ENCODE measurements at places on chromosomes 12 and 14.

DNA sequence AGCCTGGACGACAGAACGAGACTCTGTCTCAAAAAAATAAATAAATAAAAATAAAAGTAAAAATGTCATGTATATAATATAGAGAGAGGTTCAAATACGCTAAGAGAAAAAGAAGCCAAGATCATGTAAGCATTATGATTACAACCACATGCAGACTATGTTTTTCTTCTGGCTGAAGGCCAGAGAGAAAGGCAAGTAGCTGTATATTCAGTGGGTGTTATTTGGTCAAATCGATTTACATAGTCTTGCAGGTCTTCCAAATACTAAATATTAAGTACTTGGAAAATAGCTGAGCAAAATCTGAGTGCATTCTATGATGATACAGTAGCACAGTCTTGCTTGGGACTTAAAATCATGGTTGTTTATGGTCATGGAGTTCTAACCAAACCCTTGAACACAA, 758.0 kb downstream of the DIO2 start:
- DNase-seq: no peak

- peak; percentile 48 for DNase-seq
These were observed 62.5 kb upstream of the TBX3 start for GRCh38 chr12:114746297-114747011.

GRCh38 chr12:12387501-12387900, 30.6 kb downstream of the BORCS5 start:
- no peak for DNase-seq

DNA sequence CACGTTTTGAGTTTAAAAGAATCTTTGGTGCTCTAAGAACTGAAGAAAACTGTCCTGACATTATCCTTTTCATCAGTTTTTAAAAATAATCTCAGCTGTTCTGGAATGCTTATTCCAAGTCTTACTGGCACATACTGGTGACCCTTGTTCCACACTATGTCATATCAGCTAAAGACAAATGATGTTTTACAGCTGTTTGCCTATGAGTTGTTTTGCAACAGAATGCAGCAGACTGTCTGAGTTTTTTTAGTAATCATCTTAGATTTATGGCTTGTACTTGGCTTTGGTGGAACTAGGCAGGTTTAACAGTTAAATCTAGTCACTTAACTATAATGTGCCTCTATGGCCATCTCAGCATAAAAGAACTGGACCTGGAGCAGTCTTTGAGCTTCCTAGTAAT, 91.6 kb upstream of the GRIN2B start:
- no peak for DNase-seq

- no peak for DNase-seq
These were observed 623 bp upstream of the C14orf132 start for GRCh38 chr14:96038558-96038919.

DNA sequence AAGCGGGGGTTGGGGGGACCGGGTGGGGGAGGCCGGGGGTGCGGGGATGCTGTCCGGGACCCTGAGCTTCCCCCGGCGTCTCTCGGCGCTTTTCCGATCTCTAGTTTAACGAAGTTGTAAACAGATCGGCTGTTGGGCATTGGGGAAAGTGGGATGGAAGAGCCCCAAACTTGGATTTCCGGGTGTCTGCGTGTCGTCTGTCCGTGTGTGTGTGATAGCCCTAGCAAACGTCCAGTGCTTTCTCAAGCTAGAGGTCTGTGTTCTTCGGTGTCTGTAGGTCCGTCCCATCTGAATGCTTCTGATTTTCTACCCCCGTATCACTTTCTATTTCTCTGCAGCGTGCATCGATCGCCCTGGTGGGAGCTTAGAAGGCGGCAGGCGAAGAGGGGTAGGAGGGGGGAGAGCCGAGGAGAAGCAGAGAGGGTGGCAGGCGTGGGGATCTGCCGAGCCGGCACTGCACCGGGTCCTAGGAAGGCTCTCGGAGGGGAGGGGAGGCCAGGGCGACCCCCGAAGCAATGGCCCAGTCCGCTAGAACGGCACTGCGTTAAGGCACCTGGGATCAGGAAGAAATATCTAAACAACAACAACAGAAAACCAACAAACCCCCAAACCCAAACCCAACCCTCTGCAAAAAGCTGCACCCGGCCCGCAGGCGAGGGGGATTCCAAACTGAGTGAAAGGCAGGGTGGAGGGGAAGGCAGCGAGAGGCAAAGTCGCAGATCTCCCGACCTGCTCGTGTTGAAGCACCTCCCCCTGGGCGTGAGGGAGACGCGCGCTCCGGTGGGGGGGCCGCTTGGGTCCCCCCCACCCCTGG, 1.0 kb downstream of the KCNA1 start:
- no peak for DNase-seq

GRCh38 chr14:93528884-93529558, 98.3 kb downstream of the UNC79 start:
- no peak for DNase-seq

DNA sequence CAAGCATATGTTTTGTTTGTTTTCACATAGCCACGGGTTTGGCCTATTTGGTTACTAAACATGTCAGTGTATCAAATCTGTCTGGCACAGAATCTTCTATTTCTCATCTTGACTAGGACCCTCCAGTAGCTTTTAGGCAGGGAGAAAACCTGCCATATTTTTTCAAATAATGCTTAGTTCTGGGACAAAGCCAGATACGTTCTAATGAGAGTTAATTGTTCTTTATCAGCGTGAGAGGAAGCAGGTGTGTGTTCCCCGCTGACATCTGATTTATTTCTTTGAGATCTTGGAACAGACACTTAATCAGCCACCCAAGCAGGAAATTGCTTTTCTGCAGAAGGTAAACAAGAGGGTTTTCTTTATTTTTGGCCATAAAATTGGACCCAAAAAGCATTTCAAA, 54.8 kb downstream of the GOLGA5 start:
- DNase-seq: no peak

DNA sequence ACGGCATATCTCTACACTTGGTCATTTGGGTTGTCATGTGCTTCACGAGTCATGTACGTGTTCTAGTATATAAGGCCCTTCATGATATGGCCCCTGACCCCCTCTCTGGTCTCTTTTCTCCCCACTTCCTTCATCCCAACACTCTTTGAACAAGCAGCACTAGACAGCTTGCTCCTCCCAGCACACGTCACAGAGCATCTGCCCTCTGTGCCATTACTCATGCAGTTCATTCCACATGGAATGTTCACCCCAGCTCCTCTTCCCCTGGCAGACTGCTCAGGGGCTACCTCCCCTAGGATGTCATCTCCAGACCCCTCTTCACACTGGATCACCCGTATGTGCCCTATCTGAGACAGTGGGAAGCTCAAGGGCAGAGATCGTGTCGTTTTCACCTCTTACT, 14.1 kb upstream of the LRP1-AS start:
- no peak for DNase-seq

DNA sequence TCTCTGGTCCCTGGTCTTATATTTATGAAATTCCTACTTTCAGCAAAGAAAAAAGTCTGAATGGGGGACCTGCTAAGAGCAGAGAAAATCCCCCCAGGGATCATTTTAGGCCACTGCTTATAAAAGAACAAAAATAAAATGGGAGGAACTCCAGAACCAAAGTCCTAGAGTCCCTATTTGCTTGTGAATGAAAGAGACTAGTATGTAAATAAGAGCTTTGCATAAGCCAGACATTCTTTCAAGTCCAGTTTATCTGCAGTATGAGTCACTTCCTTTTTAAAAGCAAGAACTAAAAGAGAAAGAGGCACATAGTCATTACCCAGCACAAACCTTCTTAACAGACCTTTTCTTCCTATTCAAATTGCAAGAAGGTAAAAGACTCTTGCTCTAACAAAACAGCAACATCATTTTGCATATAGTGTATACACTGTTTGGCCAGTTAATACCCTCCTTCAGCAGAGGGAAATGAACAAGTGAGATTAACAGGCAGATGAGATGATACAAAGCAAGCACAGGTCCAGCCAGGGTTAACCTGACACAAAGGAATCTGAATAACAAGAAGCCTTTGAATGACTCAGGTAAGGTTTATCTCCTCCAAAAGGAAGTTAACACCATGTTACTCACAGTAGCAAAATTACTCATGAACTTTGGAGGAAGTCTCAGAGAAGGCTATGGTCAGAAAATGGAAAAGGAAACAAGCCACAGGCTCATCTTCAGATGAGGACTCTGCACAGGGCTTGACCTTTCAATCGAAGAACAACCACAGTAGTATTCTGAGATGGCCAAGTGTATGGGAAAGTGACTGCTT, 87.3 kb downstream of the PHLDA1 start:
- peak; percentile 75 for DNase-seq

GRCh38 chr12:25323581-25323982, 72.9 kb upstream of the KRAS start:
- DNase-seq: no peak

DNA sequence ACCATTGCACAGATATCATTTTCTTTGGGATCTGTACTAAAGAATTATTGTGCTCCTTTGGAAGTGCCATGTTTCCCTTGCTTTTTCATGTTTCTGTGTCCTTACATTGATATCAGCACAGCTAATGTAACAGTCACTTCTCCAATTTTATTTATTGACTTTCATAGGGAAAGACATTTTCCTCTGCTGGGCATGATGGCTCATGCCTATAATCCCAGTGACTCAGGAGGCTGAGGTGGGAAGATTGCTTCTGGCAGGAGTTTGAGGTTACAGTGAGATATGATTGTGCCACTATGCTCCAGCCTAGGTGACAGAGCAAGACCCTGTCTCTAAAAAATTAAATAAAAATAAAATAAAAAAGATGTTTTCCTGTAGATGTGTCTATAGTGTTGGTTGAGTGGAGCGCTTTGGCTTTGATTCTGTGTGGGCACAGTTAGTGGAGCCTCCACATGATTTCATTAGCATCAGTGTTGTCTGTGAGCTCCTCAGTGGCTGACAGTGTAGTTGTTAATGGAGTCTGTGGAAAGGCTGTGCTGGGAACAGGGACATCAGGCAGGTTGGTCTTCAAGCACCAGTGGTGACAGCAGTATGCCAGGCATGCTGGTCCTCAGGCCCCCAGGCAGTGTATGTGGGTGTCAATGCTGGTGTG, 7.4 kb downstream of the OAS2 start:
- no peak for DNase-seq

DNA sequence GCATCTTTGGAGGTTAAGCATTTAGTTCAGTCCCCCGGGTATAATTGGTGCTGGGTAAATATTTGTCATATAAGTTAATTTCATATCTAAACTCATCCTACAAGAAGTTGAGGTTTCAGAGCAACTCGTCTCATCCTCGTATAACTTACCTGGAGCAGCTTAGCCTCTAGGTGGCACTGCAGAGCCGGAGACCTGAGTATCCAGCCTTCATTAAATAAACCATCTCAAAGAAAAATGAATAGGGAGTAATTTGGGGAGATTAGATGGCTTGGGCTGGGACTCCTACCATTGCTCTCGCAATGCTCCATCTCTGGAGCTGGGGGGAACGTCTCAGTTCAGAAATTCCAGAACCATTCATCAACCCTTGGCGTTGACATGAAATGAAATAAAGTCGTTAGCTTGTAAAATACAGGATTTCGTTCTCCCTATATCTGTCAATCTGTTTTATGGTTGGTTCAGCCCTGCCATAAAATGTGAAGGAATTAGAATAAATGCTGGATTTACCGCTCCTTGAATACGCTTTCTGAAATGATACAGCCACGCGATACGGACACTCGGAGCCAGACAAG, 122.9 kb upstream of the TMEM132D start:
- DNase-seq: no peak

DNA sequence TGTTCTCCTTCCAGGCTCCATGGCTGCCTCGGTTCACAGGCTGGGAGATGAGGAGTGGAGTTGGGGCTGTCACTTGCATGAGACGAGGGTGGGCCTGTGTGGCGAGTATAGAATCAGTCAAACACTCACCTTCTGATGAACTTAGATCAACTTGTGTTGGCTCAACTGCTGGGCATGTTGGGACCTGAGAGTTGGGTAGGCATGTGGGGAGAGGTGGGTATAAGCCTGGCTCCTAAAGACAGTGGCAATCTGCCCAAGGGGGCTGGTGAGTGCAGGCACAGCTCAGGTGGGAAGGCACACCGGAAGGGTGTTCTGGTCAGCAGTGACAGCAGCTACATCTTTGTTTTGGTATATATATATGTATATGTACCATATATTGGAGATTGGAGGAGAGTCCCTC, 30.1 kb upstream of the TDRD9 start:
- no peak for DNase-seq

GRCh38 chr14:92591346-92591745, 77.8 kb downstream of the RIN3 start:
- DNase-seq: no peak

DNA sequence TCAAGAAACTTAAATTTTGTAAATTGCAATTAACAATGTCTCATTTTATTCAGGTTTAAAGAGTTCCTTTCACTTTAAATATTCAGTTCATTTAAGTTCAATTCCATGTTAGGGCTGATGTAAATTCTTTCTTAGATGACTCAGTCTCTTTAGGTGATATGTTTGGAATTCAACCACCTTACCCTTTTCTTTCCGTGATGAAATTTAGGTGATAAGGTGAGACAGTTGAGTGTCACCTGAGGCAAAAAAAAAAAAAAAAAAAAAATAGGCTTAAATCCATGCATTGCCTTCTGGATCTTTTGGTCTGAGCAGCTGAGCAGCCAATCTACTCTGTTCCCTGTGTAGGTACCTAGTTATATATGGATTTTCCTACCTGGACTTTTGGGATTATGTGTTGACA, 299.5 kb downstream of the DAD1 start:
- DNase-seq: no peak

DNA sequence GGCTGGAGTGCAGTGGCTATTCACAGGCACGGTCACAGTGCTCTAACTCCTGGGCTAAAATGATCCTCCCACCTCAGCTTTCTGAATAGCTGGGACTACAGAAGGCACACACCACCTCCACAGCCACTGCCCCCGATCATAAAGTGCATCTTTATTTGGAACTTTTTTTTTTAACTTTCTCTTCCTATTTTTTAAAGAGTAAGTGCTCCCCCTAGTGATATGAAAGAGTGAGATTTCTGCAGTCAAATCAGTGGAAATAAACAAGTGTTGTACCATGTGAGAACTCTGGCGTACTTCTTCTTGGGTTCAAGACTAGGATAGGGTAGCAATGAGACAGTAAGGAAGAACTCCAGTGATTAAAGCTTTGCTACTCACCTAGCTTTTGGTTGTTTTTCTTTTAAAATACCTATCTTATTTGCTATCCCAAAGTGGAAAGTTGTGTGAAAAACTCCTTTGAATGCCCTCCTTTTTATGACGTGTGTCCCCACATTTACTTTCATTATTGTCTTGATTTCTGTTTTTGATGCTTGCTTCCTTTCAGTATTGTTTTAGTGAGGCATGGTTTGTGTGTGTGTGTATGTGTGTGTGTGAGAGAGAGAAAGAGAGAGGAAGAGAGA, 6.6 kb downstream of the PPP4R4 start:
- peak; percentile 7 for DNase-seq

DNA sequence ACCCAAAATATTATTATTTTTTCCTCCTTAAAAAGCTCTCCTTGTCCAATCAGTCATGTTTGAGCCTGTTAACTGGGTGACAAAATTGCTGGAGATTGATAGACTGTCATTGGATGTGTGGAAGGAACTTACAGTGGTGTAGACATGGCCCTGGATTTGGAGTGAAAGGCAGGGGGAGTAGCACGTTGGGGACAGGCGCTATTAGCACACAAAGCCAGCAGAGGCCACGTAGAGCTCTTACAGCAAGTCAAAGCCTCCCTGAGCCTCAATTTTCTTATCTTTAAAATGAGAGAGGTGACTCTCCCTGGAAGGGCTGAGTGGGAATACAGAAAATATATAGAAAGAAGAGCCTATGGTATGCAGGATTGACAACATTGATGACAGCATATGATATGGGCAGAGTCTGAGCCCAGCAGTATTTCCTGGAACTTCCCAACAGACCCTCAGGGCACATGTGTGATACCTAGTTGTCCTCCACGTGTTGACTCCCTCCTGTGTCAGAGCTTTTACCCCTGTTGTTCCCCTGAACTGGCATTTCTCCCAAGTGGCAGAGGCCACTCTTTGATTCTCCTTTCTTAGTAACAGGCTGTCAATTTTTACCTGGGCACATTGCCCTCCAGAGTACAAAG, 504.9 kb downstream of the VRK1 start:
- no peak for DNase-seq

All from GM04503 (cell line).